Hematopoietic multipotent progenitor cell treated with erythropoietin and hydrocortisone succinate and interleukin-3 and kit ligand, for 8 days (in vitro differentiated cells): ENCODE measurements at places on chromosomes 7 and 10.

GRCh38 chr7:29859524-29860185 is 53.3 kb downstream of the WIPF3 start:
- DNase-seq: no peak

GRCh38 chr10:71390461-71390835 is 6.3 kb upstream of the CDH23 start:
- DNase-seq: no peak

GRCh38 chr10:23338155-23338828 is 6.3 kb downstream of the C10orf67 start:
- no peak for DNase-seq

- DNase-seq: no peak
These were observed 13.6 kb downstream of the UNCX start for GRCh38 chr7:1246160-1246870.

- no peak for DNase-seq
These were observed 20.2 kb upstream of the FRA10AC1 start for GRCh38 chr10:93722550-93722949.

DNA sequence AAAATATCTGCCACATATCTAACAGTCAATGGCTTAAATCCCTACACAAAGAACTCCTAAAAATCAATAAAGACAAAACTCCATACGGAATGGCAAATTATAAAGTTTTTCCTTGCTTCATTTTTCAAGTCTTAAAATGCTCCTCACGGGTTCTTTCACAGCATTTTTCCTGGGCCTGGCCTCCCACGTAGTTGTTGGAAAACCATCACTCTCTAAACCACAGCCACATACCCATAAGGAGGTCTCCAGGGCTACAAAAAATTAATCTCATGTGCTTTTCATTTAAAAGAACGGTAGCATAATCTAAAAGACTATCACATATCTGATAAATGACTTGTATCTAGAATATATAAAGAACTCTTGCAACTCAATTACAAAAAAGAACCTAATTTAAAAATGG is 2.9 kb downstream of the COA1 start:
- no peak for DNase-seq

GRCh38 chr7:51949726-51950644 is 633.4 kb upstream of the COBL start:
- DNase-seq: no peak

GRCh38 chr7:29139191-29139590 is 7.1 kb downstream of the CPVL start:
- no peak for DNase-seq
